CD4-positive, alpha-beta T cell treated with Interleukin-1 beta for 1 hour (primary cell): ENCODE measurements at places on chromosomes 2 and 18.

GRCh38 chr2:187875261-187876141 is 321.3 kb upstream of the TFPI start:
- no peak for DNase-seq

DNA sequence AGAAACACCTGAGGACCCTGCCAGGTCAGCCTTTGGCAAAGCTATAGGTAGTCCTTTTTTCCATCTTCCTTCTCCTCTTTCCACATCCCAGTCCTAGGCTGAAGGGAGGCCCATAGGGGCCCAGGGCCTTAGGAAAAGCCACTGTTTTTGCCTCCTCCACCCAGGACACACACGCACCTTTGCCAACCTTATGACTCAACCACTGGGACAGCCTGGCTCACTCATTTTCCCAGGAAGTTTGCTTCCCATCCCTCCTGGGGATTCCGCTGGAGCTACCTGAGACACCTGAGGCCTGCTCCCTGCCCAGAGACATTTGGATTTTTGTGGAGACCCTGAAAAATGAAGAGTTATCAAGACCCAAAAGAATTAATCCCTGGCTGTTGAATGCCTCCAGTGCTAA is 273.4 kb upstream of the SIX2 start:
- DNase-seq, result no peak

- DNase-seq, result no peak
These were observed 64.4 kb upstream of the FOSL2 start for GRCh38 chr2:28327956-28328922.

GRCh38 chr18:50816419-50817166 is 3.2 kb downstream of the MRO start:
- no peak for DNase-seq

GRCh38 chr2:176769021-176769420 is 443.6 kb upstream of the HNRNPA3 start:
- DNase-seq, result no peak

- DNase-seq, result no peak
These were observed 62.3 kb upstream of the FSIP2 start for GRCh38 chr2:185676316-185676715.

GRCh38 chr18:55116863-55117262 is 157.6 kb upstream of the CCDC68 start:
- DNase-seq, result no peak

GRCh38 chr2:109382951-109383350 is 230.8 kb downstream of the SEPTIN10 start:
- DNase-seq, result no peak

DNA sequence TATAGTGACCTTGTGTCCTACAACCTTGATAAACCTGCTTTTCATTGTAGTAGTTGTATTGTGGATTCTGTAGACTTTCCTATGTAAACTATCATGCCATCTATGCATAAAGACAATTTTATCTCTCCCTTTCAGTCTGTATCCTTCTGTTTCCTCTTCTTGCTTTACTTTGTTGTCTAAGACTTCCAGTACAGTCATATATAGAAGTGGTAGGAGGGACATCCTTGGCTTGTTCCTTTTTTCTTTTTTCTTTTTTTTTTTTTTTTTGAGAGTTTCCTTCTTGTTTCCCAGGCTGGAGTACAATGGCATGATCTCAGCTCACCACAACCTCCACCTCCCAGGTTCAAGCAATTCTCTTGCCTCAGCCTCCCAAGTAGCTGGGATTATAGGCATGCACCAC is 39.7 kb downstream of the UBE2F start:
- no peak for DNase-seq

DNA sequence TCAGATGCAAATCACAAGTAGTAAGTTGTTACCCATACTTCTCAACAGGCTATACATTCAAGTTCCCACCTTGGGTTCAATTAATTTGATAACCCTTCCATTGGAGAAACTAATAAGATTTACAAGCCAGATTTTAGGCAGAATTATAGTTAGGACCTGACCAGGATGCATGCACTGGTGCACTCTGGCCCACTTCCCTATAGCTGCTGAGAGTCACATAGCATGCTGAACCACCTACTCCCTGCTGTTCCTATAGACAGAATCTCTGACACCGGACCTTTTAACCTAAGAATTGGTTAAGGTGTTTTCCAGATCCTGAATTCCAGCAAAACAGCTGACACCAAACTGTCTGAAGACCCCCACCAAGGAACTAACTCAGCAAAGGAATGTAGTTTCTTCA is 26.2 kb downstream of the FAM210A start:
- DNase-seq, result no peak
